ENCODE measurements at places on chromosomes 1 and 21.

- no peak for DNase-seq
Measured at GRCh38 chr1:207649210-207649753, 4.3 kb downstream of the CR1L start.

DNA sequence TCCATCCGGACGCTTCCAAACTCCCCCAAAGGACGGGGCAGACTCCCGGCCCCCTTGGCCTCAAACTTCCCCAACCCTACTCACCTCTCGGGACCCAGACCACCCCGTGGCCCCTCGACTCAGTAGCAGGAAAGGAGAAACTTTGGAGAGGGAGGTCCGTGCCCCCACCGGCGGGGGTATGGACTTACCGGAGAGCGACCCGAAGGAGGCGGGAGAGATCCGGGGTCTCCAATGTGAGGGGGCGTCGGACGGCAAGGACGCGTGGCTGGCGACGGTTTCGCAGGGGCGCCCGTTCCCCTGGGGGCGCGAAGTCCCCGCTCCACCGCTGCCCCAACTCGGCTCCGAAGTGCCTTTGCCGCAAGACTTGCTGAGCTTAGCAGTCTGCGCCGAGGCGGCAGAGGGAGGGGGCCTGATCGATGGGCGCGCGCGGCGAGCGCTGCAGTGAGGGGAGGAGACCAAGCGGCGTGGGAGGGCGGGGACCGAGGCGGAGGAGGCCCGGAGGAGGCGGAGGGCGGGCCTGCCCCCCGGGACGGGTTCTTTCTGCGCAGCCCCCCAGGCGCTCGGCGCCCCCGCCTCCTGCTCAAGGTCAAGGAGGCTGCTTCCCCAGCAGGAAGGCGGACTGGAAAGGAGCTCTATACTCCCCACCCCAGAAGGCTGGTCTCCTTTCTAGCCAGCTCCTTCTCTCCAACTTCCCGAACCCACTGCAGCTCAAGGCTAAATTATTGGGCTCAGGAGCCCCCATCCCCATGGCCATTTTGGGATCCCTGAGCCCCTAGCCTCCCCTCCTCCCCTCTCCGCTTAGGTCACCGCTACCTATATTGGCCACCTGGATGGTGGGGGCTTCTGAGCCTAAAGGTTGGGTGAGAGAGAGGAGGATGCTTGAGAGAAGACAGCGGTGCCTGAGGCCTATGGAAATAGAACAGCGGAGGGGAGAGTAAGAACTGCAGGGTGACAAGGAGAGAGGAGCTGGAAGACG lies at the start of gene SYT2:
Gene SYT2, minus strand, starts transcription at position 385 of the 976 bp plus-strand sequence. CDS start 104,682 bp downstream, outside the sequence.
- peak; percentile 16 for DNase-seq

GRCh38 chr21:38669186-38669585 lies 136.5 kb upstream of the ETS2 start:
- DNase-seq: peak; percentile 24

DNA sequence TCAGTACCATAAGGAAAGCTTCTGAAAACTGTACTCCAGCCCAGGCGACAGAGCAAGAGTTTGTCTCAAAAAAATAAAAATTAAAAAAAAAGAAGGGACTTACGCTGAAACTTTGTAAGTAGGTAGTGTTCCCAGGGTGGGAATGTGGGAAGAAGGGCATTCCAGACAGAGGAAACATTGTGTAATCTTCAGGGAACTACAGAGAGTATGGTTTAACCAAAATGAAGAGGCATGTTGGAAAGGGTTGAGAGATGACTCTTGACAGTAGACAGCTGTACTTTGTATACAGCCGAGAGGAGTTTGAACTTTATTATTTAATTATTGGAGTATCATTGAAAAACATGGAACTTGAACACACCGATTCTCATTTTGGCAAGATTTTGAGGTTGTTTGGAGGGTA lies 43.0 kb downstream of the PPP2R5A start:
- no peak for DNase-seq

DNA sequence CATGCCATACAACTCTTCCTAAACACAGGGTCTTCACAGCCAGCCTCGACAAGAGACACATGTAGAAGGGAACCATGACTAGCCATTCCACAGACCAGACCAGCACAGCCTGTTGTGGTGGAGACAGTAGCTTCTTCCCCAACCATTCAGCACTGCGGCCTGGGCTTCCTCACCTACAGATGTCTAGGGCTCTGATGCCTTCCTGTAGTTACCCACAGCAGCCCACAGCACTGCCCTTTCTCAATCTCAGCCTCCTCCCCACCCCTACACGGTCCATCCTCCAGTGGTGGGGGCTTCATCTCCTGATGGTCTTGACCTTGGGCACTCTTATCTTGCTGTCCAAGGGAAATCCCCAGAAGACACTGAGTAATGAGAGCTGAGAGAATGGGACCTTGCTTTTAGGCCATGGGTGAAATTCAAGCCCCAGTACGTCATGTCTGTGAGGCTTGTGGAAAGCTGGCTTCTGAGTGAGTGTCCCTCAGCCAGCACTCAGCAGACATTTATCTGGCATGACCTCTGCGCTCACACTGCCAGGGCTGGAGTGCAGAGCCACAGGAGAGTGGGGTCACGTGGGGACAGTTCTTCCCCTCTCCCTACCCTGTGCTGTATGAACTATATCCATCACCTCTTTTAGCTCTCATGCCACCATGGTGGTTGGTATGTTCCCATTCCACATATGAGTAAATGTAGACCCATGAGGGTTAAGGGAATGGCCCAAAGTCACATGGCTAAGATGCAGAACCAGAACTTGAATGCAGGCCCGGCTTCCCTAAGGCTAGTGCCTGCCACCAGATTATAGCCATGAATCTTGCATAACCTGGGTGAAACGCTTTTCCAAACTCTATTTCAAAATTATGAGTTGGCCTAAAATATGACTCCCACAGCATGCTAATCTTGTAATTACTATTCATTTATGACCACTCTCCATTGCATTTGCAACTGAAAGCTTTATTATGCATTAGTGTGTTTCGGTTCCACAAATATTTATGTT lies 104.7 kb downstream of the HIVEP3 start:
- DNase-seq: no peak

- peak; percentile 4 for DNase-seq
Measured at GRCh38 chr21:45277101-45278045, 10.3 kb downstream of the POFUT2 start.

Data from transverse colon (tissue), 4 donors.